ENCODE measurements at places on chromosomes 6 and 20. TPM values are rescaled to one million over a fixed set of nuclear protein-coding genes. Genes with fewer than 3 reads are reported as not detected.

HLA-DRB5 gene
- not detected for polyA plus RNA-seq

LCA5 gene
- polyA plus RNA-seq: 7.2 TPM

TAF8 gene
- 14.6 TPM for polyA plus RNA-seq

TFAP2A gene
- polyA plus RNA-seq: 4.4 TPM

PCIF1 gene
- 5.7 TPM for polyA plus RNA-seq

VSTM2L gene
- polyA plus RNA-seq: 23.6 TPM

GCLC gene
- polyA plus RNA-seq: 40.8 TPM

All from Purkinje cell (primary cell).